ENCODE measurements at places on chromosomes 4 and X. TPM values are rescaled to one million over a fixed set of nuclear protein-coding genes. Genes with fewer than 3 reads are reported as not detected.

- no peak for DNase-seq
Measured at GRCh38 chrX:28966331-28966730, 379.1 kb downstream of the IL1RAPL1 start.

GRCh38 chr4:93710847-93711430 is 117.6 kb upstream of the ATOH1 start:
- no peak for DNase-seq

DNA sequence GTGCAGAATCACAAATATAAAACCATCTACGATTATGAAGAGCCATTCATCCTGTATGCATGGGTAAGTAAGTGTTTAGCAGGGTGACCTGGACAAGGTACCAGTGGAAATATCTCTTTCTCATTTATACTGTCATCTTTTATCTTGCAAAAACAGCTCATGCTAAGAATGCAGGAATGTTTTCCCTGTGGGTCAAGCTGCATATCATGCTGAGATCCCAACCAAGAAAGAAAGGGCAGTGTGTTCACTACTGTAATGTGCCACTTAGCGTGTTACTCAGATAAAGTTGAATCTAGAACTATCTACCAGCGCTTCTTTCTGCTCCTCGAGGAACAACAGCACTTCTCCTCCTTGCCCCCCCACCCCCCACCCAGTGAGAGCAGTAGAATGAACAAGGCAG is 212.7 kb upstream of the TBL1X start:
- no peak for DNase-seq

DNA sequence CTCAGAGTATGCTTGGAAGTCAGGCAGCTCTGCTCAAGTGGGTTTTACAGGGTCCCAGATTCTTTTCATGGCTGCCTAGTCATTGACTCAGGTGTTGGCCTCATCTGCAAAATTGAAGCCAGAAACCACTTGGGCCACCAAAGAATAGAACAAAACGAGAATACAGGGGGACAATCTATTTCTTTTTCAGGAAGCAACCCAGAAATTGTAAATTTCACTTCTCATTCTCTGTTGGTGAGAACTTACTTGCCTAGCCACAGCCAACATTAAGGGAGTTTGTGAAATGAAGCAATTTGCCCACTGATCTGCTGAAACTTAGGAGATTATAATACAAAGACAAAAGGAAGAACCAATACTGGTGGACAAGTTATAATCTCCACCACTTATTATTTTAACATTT is 8.6 kb upstream of the TKTL2 start:
- DNase-seq: no peak

GRCh38 chrX:21702725-21703124 is 44.6 kb upstream of the KLHL34 start:
- DNase-seq: no peak

DNA sequence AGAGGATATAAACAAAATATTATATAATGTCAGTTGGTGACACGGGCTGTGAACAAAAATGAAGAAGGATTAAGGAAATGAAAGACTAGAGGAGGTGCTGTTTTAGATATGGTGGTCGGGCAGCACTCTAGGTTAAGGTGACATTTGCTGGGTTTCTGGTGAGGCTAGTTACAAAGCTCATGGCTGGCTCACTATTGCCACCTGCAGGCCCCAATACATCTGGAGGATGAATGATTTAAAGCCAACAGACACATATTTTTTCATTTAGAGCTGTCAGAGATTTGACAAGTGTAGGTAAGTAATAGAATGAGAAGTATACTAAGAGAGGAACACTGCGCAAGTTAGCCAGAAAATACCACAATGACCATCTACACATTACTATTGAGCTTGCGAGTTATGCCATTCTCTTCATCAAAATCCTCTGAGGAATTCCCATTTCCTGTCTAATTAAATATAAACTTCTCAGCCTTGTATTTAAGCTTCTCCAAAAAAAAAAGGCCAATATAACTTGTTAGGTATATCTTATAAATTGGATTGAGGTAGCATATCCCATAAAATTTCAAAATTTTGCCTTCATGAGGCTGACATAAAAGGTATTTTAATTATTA is 6.4 kb upstream of the FGG start:
- DNase-seq: peak; percentile 42

DNA sequence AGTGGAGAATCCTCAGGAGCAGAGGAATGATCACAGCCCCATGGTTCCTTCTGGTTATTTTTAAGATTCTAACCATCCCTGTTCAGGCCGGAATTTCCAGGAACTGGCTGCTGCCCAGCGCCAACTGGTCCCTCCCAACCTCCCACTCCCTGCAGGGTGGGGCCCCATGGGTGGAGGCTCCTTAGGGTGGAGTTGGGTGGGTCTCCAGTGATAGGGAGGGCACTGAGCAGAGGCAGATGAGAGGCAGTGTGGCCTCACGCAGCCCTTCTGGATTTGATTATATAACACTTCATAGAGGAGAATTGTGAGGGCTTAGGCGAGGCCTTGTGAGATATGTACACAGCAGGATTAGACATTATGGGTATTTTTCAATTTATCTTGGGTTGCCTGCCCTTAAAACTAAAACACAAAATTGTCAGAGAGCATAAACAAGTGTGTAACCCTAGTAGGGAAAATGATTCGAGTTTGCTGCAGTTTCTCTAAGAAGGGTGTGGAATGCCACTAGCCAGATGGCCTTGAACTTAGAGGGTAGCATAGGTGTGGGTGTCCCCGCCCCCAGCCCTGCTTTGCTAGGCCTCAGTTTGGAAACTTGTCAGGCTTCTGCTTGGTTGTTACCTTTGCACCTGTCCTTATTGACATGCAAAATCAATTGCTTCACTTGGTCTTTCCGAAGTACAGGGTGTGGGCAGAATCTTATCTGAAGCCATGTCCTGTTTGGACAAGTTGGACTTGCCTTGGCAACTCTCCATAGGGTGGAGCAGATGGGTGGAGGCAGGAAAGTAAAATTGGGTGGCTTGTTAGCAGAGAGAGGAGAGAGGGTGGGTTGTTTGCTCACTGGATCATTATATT is 9.4 kb downstream of the KLF3 start:
- DNase-seq: no peak

DNA sequence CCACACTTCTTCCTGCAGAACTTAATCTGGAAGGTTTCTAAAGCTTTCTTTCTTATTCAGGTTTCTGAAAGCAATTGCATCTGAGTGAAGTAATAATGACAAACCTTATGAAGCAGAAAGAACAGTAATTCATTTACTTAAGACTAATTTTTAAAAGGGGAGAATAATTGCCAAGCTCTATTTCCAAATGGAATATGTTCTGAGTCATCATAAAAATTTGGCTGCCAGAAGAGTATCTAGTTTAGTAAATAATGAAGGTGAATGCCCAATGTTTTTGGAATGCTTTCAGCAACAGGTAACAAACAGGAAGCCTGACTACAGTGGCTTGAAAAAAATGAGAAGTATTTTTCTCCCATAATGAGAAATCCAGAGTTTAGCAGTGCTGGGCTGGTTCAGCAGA is 227.3 kb upstream of the TET2 start:
- no peak for DNase-seq

DNA sequence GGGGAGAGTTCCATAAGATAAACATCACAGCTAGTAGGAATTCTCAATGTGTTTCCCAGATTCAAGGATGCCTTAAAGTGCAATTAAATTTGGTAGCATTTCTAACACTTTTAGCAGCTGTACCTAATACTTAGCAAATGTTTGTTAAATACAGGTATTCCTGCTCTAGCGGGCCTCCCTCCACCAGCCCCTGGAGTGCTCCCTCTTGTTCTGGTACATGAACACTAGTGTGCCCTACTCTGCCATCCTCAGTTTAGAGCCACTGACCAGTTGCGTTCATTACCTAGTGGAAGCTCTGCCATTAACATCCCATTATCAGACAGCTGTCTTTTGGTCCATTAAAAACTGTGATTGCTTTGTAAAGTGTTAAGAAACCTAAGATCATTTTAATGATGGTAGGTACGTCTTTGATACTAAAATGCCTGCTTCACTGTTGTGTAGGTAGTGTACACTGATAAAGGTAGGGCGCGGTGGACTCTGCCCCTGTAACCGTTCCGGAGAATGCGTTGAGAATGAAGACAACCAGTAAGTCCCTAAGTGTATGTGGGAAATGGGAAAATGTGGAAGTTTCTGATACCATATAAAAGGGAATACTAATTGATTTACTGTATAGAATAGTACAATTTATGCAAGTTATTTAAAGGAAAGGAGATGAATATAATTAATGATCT is 21.7 kb downstream of the KIAA0232 start:
- DNase-seq: no peak

DNA sequence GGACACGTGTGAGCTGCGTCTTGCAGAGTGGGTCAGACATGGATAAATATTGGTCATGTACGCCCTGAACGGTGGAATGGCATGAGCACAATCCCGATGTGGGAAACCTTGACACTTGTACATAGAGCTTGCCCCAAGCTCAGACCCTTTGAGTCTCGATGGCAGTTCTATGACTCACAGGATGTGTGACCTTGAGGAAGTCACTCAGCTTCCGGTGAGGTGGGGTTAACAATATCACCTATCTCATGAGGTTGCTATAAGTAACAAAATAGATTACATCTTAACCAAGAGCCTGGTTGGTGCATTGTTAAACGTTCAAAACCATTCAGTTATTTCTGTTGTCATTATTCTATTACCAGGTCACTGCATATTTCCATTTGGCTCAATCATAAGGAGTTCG is 109.1 kb upstream of the TBL1X start:
- no peak for DNase-seq

GRCh38 chr4:155795991-155796390 is 37.2 kb downstream of the GUCY1B1 start:
- DNase-seq: no peak

GRCh38 chr4:95421869-95422268 is 126.9 kb downstream of the UNC5C start:
- DNase-seq: no peak

DNA sequence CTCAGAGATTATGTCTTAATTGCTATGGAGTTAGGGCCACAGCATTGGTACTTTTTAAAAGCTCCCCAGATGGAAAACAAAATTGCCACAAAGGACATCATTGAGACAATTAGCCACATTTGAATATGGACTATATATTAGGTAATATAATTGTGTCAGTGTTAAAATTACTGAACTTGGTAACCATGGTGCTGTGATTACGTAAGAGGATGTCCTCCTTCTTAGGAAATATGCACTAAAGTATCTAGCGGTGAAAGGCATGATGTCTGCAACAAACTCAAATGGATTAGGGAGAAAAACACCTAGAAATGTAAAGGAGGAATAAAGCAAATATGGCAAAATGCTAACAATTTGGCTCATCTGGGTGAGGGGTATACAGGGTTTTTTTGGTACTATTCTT is 89.9 kb upstream of the PAK3 start:
- no peak for DNase-seq

DNA sequence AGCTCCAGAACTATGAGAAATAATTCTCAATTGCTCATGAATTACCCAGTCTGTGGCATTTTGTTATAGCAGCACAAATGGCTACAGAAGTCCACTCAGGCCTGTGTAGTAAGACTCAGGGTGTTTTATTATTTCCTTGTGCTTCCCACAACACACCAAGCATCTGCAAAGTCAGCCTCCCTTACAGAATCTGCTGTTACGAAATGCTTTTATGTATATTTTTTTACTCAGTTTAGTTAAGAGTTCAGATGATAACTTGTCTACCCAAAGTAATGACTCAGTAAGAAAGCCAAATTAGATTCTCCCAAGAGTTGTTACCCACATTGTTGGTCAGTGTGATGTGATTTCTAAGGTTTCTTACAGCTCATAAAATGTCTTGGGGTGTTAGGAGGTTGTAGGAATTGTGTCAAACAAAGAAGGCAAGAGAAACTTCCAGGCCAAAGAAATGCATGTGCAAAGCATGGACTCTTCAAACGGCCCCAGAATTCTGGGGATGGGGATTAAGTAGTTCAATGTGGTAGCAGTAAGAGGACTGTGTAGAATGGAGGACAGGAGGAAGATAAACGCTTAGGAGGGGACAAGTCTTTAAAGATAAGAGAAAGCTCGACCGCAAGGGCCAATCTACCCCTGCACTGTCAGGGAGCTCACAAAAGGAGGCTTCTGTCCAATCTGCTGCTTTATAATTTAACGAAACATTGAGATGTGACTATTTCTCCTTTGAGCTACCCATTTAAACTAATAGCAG is 35.4 kb upstream of the TMEM184C start:
- no peak for DNase-seq

GRCh38 chr4:121656269-121656641 is 40.5 kb downstream of the ANXA5 start:
- peak; percentile 26 for DNase-seq

- no peak for DNase-seq
Measured at GRCh38 chr4:159271856-159272255, 169.0 kb downstream of the RAPGEF2 start.

- DNase-seq: no peak
Measured at GRCh38 chrX:31057291-31057690, 14.6 kb downstream of the FTHL17 start.

GRCh38 chrX:110420771-110421499 is 62.3 kb downstream of the RTL9 start:
- peak; percentile 75 for DNase-seq

DNA sequence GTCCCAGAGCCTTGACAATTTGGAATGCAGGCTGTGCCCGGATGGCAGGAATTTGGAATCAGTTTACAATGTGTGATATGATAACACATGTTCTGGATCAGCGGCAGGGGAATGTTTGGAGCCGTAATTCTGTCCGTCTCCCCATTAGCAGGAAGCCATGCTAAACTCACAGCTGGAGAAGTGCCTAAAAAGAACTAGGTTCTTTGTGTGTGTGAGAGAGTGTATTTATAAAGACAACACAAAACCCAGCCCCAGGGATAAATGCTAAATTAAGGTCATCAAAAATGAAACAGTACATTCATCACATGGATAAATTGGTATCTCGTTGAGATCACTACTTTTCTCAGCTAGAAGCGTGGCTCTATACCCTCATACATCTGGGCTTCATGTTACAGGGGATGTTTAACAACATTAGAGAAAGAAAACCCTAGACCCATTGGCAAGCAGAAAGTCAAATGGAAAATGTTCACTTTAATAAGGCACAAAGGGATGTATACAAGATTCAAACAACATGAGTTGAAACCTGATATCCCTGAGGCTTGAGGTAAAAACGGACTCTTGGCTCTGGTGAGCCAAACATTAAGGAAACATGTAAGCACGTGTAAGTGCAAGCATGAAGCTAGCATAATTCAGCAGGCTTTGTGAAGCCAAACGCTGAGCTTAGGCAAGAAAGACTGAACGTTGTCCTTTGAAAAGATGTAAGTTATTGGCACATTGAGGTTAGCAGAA is 18.0 kb upstream of the TMEM131L start:
- DNase-seq: no peak

The ITM2A gene
- total RNA-seq: 98.9 TPM

The SPANXN4 gene
- not detected for total RNA-seq

The CCSER1 gene
- total RNA-seq: 63.5 TPM

The WDR1 gene
- 124 TPM for total RNA-seq

The MSN gene
- 48.8 TPM for total RNA-seq

The OTC gene
- total RNA-seq: not detected

The SLC10A6 gene
- 0.75 TPM for total RNA-seq

The AWAT2 gene
- not detected for total RNA-seq

Measured in dorsolateral prefrontal cortex (tissue), 122 donors.